ENCODE measurements at places on chromosomes 6 and 20. TPM values are rescaled to one million over a fixed set of nuclear protein-coding genes. Genes with fewer than 3 reads are reported as not detected.
A peak's percentile ranks its signal among the peaks of the same experiment; 100 is the strongest.

The HLA-DRB5 gene
- total RNA-seq, result 19.9 TPM

The LINC00237 gene
- not detected for total RNA-seq

The TTI1 gene
- 18.0 TPM for total RNA-seq

The DAAM2 gene
- total RNA-seq, result 44.0 TPM

GRCh38 chr6:28399350-28400121, at the start of gene ZSCAN12:
ZSCAN12 (minus strand) TSS chr6:28399747; CDS start chr6:28398405, 1,342 bp downstream.
- H3K27me3 ChIP-seq, result no peaks in the 10 kb centered on the region
- H3K4me1 ChIP-seq, result no peaks in the 10 kb centered on the region
- H3K4me3 ChIP-seq, result peak within 1 kb of the TSS; percentile 84
- H3K27ac ChIP-seq, result no peak within 1 kb of the TSS
- H3K36me3 ChIP-seq, result peaks cover 12% of the 10 kb centered on the region
- peak; percentile 90 for DNase-seq

DNA sequence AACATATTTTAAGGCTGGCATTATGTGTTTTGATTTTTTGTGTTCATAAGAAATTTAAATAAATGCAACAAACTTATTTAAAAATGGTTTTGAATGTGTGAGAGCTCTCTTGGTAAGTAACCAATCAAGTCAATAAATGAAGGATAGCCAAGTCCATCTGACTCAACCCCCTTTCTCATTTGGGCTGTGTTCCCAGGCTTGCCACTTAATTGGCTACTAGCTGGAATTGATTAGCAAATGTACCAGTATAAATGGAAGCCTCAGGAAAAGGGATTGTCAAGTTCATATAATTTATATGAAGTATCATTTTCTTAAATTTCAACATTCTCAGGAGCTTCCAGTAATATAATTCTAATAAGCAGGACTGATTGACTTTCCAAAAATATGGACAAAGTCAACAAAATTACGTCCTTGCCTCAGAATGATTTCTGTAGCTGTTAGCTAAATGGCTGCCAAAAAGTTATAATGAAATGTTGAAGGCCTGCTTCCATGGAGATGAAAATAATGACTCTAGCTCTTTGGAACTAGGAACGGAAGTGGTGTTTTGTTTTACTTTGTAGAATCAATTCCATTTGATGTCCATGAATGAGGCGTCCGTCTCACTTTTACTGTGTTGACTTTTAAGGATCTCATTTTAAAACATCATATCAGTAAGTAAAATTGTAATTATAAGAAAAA, 614.9 kb downstream of the CDH26 start:
- H3K4me3 ChIP-seq, result no peak overlapping the region
- no peaks in the 10 kb centered on the region for H3K4me1 ChIP-seq
- H3K36me3 ChIP-seq, result no peaks in the 10 kb centered on the region

DNA sequence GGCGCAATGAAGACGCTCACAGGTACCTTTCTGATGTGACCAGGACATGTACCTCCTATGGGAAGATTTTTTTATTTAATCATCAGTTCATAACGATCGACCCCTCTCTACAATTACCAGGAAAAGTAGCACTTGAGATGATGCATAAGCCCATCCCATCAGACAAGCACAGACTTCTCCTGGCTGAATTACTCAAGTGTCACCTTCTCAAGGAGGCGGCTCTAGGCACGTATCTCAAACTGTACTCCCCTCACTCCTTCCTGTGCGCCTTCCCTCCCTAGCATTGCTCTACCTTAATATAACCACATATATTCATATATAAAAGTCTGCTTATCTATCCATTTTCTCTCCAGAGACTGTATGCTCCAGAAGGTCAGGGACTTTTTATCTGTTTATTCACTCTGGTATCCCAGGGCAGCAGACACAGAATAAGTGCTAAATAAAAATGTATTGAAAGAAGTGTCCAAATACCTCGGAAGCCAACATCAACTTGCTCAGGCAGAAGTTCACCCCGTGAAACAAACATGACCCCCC, 71.5 kb downstream of the CNKSR3 start:
- H3K27ac ChIP-seq, result peak overlapping the region; percentile 7
- no peaks in the 10 kb centered on the region for H3K4me1 ChIP-seq
- H3K27me3 ChIP-seq, result no peaks in the 10 kb centered on the region
- H3K4me3 ChIP-seq, result no peak overlapping the region
- DNase-seq, result no peak

GRCh38 chr20:396619-397431, 11.3 kb upstream of the RBCK1 start:
- no peak overlapping the region for H3K27ac ChIP-seq
- peaks cover 7% of the 10 kb centered on the region for H3K36me3 ChIP-seq
- no peaks in the 10 kb centered on the region for H3K4me1 ChIP-seq
- no peaks in the 10 kb centered on the region for H3K27me3 ChIP-seq
- DNase-seq, result no peak

DNA sequence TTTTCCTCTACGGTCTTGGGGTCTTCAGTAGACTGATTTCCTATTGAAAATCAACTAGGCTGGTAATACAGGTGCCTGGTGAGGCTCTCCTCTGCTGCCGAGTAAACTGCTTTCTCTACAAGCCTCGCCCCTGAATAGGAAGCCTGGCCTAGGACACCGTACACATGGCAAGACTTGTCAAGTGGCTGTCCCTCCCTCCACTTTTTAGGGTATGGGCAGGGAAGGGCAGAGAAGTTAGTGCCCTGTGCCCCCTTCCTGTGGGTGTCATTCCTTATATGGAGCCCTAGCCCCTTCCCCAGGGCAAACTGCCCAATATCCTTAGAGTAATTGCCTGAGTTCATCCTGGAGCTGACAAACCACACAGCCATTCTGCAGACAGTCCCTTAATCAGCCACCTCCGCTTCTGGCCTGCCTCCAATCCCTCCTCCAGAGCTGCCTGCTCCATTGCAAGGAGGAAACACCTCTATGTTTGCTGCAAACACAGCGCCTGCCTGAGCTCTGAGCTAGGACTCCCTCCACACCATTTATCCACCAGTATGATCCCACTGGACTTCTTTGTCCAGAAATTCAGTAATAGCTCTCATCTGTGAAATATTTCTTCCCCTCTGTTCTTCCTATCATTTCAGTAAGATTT, 93.1 kb downstream of the CHD6 start:
- no peaks in the 10 kb centered on the region for H3K27me3 ChIP-seq
- no peaks in the 10 kb centered on the region for H3K36me3 ChIP-seq
- peak overlapping the region; percentile 15 for H3K4me3 ChIP-seq
- H3K4me1 ChIP-seq, result peaks cover 16% of the 10 kb centered on the region
- no peak for DNase-seq

DNA sequence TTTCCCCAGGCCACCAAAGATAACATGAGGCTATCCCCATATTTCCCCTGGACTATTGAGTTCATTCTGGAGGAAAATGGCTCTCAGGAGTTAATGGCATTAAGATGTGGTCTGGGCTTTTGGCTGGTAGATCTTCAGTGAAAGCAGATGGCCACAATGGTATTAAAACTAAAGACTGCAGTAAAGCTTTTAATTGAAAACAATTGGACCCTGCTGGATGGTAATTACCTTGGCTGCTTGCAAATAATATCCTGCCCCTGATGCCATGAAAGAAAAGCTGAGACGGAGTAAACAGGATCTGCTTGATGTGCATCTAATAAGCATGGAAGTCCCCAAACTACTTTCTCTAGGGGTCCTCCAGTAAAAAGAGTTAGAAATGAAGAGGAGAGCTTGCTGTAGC, 255.8 kb downstream of the QKI start:
- no peaks in the 10 kb centered on the region for H3K27me3 ChIP-seq
- no peak overlapping the region for H3K27ac ChIP-seq
- no peaks in the 10 kb centered on the region for H3K36me3 ChIP-seq
- no peaks in the 10 kb centered on the region for H3K4me1 ChIP-seq
- no peak for DNase-seq

GRCh38 chr6:38212579-38212978, 393.1 kb downstream of the ZFAND3 start:
- peak overlapping the region; percentile 82 for H3K27ac ChIP-seq
- no peak overlapping the region for H3K4me3 ChIP-seq
- H3K36me3 ChIP-seq, result no peaks in the 10 kb centered on the region

DNA sequence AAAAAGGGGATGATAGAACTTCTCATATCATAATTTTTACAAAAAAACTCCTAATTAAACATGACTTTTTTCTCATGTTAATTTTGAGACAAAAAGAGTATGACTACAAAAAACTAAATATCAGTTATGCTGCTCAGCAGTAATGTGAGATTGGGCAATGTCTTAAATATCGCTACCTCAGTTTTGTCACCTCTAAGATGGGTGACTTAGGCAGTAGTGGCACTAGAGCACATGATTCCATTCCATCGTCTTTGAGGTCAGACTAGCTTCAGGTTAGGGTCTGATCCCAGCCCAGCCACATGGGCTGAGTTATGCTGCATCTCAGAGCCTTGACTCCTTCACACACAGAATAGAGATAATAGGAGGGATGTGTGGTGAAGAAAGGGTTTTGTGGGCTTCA, 11.0 kb downstream of the DCBLD1 start:
- no peaks in the 10 kb centered on the region for H3K4me1 ChIP-seq
- no peaks in the 10 kb centered on the region for H3K27me3 ChIP-seq
- H3K27ac ChIP-seq, result no peak overlapping the region
- H3K36me3 ChIP-seq, result no peaks in the 10 kb centered on the region
- no peak overlapping the region for H3K4me3 ChIP-seq
- no peak for DNase-seq

All from ascending aorta (tissue), 2 donors.